ENCODE measurements at places on chromosomes 1 and 21.

DNA sequence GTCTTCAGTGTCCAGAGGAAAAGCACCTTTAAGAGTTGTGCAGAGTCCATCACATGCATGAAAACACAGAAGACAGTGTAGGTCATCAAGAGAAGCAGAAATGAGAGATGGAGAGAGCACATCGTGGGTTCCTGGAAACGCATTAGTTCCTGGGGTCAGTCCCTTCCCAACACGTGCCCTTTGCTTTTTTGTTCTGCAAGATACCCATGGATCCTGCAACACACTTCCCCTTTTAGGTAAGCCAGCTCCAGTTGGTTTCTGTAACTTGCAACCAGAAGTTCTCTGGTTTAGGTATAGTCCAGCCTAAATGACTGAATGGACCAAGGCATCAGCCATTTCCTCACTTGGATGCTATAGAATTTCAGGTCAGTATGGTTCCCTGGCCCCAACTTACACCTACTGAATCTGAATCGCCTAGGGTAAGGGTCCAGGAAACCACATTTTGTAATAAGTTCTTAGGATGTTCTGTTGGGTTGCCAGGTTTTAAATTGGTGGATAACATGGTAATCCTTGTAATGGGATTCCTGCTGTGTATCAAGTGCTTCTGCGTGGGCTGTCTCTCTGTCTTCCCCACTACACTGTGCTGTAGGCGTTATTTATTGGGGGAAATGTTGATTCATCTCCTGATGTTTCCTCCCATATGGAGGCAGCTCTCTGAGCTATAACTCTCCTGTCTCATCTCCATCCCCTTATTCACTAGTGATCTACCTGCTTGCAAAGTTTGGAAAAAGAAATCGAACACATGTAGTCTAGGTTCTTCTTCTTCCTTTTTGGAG lies 230.6 kb downstream of the TNR start:
- no peak for DNase-seq

DNA sequence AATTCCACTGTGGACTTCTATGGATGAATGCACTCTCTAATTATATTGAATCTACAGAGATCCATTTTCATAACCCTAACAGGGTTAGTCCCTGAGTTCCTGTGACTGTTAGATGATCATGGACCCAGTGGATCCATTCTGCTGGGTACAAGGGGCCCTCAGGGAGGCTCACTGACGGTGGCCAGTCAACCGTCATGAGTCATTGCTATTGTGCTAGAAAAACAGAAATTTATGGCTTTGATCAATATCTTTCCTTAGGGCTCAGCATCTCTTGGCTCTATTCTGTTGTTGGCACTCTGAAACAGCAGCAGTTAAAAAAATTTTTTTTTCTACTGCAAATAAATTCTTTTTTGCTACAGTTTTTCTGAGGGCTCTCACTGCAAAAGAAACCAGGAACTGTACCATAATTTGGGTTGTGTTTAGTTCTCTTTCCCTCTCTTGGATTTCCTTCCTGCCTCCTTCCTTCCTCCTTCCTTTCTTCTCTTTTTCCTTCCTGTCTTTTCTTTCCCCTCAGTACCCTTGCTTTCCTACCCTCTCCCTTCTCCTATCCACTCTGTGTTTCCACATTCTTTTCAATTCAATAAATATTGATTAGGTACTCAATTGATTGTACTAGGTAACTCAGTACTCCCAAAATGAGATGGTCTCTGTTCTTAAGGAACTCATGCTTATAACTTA lies 49.5 kb downstream of the UTP25 start:
- DNase-seq: no peak

DNA sequence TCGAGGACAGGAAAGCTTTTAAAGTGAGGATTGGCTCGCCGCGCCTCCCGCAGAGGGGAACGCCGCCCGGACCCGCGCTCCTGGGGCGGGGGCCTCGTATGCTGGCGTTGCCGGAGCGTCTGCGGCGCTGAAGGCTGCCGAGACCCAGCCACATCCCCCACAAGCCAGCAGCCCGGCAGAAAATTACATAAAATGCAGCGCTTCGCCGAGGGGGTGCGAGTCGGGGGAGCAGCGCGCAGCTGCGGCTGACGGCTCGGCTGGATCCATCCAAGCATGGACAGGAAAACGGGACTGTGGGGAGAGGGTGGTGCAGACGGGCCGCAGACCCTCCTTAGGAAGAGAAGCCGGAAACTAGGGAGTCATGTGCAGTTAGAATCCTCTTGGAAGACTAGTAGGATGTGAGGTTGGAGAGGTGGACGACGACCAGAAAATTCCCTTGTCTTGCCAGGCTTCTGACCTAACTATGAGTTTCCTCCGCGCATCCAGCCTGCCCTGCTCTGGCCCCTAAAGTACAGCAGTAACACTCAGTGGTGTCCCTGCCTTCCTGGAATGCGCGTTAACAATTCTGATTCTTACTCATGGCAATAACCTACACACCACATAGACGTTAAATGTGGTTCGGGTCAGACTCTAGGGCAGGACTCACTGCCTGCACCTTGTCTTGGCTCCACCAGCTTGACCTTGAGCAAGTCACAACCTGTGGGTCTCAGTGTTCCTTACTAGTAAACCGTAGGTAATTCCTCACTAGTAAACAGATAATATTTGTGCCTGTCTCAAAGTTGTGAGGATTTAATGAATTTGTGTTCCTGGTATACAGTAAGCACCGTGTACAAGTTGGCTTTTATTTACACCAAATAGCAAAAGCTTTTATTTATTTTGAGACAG lies 953 bp upstream of the BRWD1 start:
- DNase-seq: peak; percentile 47

DNA sequence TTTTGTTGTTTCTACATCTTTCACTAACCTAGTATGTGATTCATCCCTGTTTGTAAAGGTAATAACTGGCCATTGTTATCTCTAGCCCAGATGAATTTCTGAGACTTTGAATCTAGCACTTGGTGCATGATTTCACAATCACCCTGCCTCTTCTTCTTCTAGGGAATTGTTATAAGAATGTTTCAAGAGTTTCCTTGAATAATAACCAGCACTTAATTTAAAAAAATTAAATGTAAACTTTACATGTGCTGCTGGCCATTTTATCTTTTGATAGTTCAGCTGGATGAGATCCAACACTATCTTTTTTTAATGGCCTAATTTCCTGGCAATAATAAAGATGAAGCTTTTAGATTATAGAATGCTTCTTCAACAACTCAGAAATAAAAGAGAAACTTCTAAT lies 31.8 kb downstream of the UBE2U start:
- no peak for DNase-seq

DNA sequence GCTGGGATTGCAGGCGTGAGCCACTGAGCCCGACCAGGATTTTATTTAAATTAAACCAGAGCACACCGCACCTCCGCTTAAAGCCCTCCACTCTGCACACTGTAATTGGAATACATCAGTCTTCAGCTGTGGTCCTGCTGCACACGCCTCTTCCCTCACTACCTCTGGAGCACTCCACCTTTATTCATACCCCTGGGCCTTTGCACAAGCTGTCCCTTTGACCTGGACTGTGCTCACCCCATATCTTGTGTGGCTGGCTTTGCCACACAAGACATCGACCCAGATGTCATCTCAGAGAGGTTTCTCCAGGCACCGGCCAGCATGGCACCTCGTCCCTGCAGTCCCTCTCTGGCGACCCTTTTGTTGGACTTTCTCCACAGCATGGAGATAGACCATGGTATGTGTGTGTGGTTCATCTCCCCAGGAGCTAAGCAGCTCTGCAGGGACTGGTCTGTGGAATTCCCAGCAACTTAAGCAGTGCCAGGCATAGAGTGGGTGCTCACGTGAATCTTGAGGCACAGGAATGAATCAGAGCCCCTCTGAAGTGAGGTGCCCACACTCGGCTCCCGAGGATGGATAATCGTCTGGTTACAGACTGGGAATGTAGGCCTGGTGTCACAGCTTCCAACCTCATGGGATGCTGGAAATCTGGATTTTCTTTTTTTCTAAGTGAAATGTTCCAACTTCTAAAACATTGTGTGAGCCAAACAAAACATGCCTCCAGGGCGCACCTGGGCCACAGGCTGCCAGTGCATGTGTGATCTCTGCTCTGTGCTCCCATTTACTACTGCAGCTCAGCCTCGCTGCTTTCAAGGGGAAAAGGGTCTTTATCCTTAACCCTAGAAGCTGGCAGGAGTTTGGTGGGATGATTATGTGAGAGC lies 61.9 kb downstream of the EVA1C start:
- no peak for DNase-seq

- DNase-seq: no peak
These were observed 61.1 kb downstream of the SLC45A1 start for GRCh38 chr1:8378981-8379470.

- no peak for DNase-seq
These were observed at the start of gene PLEKHG5 for GRCh38 chr1:6491480-6491962. Gene PLEKHG5 (minus strand): TSS chr1:6491667. CDS start chr1:6477571, 14,096 bp downstream.

DNA sequence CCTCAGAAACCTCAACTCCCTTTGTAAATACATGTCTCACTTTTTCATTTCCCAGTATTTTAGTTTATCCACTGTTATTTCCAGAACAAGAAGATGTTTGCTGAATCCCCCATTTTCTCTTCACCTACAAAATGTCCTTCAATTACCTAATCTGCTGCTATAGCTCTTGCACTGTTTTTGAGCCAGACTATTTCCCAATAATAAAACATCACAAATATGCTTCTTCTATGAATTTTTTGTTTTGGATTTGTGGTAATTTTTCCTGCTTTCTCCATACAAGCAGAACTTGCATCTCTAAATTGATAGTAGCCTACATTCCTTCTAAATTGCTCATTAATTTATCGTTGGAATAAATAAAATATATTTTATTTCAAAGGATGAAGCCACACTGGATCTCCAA lies 199.6 kb upstream of the C1orf87 start:
- DNase-seq: no peak

GRCh38 chr1:223319905-223320580 lies 43.9 kb downstream of the SUSD4 start:
- DNase-seq: no peak

DNA sequence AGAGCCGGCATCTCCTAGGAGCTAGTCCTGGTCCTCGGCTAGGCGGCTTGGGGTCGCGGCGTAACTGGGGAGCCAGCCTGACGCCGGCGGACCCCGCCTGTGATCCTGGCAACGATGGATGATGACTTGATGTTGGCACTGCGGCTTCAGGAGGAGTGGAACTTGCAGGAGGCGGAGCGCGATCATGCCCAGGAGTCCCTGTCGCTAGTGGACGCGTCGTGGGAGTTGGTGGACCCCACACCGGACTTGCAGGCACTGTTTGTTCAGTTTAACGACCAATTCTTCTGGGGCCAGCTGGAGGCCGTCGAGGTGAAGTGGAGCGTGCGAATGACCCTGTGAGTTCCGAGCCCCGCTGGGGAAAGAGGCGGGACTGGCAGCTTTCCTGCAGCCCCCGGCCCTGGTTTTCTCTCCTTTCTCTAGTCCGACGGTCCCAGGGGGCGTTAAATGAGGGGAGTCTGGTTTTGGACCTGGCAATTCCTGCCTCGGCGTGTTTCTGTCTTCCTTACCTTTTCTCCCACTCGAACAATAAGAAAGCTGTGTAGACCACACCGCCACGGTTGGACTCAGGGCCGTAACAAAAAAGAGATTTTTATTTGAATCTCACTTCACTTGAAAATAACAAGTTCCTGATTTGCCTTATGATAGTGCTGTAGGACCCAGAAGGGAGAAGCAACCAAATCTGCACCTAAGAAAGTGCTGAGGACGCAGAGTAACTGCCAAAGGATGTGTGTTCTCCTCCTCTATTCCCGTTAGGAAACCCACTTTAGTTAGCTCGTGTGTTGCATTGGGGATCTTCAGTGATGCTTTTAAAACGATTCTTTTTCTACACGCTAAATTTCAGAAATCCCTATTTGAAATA lies at the start of gene SPRTN:
TSS of gene SPRTN (plus strand) at position 24 of the 859 bp plus-strand sequence. CDS start at position 115, 91 bp downstream.
- DNase-seq: peak; percentile 82

DNA sequence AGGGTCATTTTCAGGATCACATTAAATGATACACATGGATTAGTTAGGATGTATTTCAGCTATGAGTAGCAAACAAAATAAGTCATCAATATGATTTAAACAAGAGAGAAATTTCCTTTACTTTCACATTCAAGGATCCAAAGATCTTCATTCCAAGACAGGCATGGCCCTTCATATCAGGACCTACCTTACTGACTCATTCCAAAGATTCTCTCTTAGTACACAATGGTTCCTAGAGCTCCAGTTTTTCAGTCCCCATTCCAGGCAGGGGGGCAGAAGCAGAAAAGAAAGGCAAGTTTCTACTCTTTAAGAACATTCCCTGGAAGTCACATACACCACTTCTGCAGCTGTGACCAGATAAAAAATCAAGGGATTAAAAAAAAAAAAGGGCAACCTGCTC lies 23.7 kb downstream of the RGS2 start:
- no peak for DNase-seq

DNA sequence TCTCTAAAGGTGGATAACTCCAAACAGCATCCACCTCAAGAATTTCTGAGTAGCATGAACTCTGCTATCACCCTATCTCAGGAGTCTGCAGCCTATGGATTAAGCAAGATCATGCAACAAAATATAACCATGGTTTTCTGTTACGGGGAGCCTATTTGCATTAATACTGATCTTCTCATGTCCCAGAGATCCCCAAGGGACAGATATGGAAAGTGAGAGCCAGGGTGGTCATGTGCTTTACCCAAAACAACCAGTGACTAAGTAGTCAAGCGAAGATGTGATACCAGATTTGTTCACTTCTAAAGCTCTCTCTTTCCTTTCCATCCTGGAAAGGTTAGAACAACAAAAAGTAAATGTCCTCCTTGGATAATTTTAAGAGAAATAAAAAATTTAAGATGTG lies 125.1 kb downstream of the PRRX1 start:
- DNase-seq: no peak

DNA sequence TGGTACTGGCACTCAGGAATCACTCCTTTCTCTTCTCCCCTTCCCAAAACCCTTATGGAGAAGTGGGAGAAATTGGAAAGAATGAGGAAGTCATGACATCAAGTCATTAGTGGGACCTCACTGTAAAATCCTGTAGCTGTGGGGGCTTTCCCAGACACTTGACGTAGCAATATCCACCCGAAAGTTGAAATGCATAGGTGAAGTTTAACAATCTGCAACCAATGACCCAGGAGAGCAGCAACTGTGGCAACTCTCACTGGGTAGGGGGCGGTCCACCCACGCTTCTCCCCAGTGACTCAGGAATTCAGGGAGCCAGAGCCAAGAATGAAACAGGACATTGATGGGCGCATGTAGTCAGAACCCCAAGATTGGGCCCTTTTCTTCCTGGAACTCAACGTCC lies 27.0 kb downstream of the ABCA4 start:
- DNase-seq: no peak

DNA sequence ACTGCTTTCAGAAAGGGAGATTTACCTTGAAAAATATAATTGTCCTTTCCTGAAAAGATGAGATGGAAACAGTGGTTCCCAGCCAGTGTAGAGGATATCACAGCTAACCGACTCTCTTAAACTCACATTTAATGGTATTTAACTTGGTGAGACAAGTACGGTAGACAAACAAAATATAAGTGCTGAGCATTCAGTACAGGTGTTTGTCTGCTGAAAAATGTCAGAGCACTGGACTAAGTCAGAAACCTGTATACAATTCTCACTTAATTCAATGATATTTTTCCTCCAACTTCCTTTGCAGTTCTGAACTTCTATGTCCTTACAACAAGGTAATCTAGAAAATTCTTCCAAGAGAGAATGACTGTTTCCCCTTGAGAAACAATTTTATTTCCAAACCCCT lies at the start of gene LCE1B:
TSS of gene LCE1B (plus strand) at position 301 of the 400 bp plus-strand sequence. CDS start 476 bp downstream, outside the sequence.
- DNase-seq: no peak
